Kidney capillary endothelial cell (primary cell): ENCODE measurements at places on chromosomes 3 and 15.

- DNase-seq: no peak
These were observed 3.7 kb upstream of the GRM2 start for GRCh38 chr3:51703068-51703760.

GRCh38 chr15:71106802-71107500 lies 8.3 kb upstream of the THSD4 start:
- DNase-seq: no peak

GRCh38 chr3:25854635-25855034 lies 64.7 kb downstream of the OXSM start:
- DNase-seq: no peak

DNA sequence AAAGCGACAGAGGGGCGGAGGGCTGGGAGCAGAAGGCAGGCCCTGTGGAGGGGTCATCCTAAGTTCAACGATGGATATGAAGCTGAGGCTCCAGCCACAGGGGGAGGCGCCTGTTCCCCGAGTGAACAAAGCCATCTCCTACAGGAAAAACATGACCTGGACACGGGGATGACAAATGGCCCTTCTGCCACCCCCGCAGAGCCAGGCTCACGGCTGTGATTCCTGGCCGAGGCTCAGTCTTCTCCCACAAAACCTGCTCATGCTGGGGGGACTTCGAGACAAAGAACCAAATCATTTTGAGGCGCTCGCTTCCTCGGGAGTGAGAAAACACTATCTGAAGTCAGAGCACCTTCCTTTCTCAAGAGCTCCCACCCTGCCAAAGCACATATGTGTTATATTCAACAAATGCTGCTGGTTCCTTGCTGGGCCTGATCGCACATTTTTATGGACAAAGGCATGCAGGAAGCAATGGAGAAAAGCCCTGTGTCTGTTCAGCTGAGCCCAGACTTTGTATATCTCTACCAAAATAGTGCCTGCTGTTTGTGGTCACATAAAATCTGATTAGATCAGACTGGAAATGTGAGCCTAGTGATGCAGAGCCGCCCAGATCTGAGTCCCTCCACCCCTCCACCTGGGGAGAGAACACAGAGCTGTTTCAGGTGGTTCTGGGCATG lies 5.6 kb downstream of the RBP1 start:
- DNase-seq: peak; percentile 40

GRCh38 chr15:99165956-99166689 lies 61.2 kb downstream of the SYNM start:
- peak; percentile 21 for DNase-seq

GRCh38 chr3:136750897-136751315 lies 1.3 kb downstream of the STAG1 start:
- DNase-seq: peak; percentile 24
